Activated CD8-positive, alpha-beta memory T cell treated with anti-CD3 and anti-CD28 coated beads for 24 hours (primary cell): ENCODE measurements at places on chromosomes 16 and 17.

- DNase-seq, result no peak
These were observed 39.4 kb downstream of the WDR45B start for GRCh38 chr17:82608816-82609215.

- DNase-seq, result peak; percentile 44
These were observed 12.2 kb upstream of the FOXJ1 start for GRCh38 chr17:76153202-76153601.

DNA sequence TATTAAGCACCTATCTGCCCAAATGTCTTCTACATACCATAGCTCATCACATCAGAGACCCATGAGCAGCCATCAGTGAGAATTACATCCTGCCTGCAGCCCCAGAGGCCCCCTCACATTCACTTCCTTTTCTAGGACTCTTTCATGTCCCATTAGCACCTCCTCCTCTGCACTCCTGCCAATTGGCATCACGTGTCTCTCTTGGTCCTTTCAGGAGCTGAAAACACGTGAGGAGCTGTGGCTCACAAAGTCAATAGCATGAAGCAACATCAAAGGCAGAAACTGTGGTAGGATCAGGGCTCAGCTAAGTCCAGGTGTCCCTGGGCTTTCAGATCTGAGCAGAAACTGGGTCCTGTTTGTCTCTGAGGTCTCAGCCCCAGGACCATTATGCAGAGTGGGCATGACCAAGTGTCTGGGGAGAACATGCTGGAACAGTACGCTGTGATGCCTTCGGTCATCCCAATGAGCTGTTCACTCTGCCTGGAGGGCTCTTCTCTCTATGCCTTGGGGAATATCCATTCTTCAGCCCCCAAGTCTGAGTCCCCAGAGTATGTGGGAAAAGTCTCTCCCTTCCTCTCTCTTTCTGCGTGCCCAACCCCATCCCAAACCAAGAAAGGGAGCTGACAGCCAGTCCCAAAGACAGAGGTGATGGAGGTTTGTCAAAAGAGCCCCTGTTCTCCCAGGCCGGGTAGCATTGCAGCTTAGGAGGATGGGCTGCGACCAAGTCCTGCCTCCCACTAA lies 457.0 kb upstream of the CDH5 start:
- no peak for DNase-seq

DNA sequence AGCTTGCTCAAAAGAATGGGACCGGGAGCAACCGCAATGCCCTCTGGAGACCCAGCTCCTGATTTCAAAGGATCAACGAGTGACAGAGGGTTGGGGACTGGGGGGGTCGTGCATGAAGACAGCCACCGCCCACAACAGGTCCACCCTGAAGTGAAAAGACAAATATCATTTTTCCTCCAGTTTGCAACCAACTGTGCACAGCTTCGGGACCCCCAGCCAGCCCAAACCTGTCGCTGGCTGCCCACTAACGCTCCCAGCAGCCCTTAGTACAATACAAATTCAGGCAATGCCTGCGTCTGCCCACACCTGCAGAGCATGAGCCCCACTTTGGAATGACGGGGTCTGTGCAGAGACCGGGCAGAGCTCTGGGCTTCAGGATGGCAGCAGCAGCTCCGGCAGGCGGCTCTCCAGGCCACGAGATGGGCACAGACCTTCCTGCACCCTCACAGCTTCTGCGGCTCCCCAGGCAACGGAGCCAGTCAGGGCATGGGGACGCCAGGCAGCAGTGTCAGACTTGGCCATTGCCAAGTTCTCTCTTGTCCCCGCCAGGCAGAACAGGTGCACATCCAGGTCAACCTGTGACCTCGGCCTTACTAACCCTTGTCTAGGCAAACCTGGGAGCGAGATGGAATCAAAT lies 60.1 kb downstream of the TBC1D16 start:
- no peak for DNase-seq

DNA sequence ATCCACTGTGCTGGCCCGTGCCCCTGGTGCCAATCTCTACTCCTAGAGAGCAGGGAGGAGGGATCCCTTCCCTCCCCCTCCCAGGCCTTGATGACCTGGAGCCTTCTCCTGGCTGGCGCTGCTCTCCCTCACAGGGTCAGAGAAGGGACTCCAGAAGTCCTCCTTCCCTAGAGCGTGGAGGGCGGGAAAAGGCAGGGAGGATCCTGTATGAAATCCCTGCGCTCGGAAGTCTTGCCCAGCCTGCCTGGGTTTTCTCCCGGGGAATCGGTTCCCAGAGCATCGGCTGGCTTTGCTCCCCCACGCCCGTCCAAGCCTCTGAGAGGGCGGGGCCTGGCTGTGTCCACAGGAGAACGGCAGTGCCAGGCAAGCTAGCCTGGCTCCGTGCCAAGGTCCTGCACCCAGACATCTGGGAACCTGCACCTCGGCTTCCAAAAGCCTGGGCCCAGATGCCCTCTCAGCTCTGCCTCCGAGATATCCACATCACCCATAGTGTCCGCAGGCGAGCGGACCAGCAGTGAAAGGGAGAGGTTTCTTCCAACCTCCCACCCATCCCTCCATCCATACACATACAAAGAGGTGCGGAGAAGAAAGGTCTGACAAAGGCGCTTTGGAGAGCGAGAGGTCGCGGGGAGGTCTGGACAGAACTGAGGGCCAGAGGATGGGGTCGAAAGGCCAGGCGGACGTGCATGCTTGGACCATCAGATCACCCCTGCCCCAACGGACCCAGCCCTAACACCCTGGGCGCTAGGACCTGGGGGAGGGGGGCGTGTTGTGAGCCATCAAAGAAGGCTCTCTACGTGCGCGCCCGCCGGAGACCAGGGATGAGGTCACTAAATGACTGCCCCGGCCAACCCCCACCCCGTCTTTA lies 1.1 kb downstream of the MPP2 start:
- DNase-seq, result peak; percentile 72
